Activated CD4-positive, alpha-beta T cell treated with anti-CD3 and anti-CD28 coated beads, Interleukin-2, Interleukin-6, amounts not matched to agents 100 ng/mL and 50 ng/mL, durations not matched to agents 16 hours and 8 hours (primary cell): ENCODE measurements at places on chromosomes 13 and 19.

GRCh38 chr19:10189616-10190015 is 5.1 kb downstream of the DNMT1 start:
- DNase-seq: peak; percentile 67

GRCh38 chr19:1807695-1808394 is 4.2 kb downstream of the ATP8B3 start:
- no peak for DNase-seq

DNA sequence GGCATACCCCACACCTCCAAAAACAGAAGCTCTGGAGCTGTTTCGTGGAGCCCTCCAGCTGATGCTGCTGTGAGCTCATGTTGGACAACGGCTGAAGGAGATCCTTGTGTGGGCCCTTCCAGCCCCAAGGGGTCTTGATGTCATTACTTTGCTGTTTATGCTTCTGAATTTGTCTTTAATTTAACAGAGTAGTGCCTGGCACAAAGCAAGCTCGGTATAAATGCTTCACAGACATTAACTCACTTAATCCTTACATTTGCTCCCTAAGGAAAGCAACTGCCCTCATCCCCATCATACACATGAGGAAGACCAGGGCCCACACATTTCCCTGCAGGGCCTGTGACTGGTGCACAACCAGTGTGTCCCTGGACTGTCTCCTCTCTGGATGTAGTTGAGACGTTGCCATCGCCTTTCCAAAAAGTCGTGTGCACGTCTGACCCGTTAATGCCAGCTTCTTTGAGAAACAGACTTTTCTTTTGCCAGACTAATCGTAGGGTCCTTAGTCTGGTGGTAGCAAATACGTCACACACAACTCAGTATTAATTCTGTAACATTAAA is 7.6 kb downstream of the COL4A1 start:
- no peak for DNase-seq

GRCh38 chr19:56671613-56671994 is at the start of gene ZNF835:
Gene ZNF835 (minus strand): TSS chr19:56671757. CDS start chr19:56665198, 6,559 bp downstream.
- peak; percentile 70 for DNase-seq

GRCh38 chr13:77521194-77521593 is 14.3 kb upstream of the SCEL start:
- DNase-seq: no peak

GRCh38 chr19:45476304-45476703 is 8.5 kb downstream of the FOSB start:
- no peak for DNase-seq

GRCh38 chr19:40420766-40421765 is 4.7 kb downstream of the SERTAD1 start:
- DNase-seq: peak; percentile 86

GRCh38 chr19:32287811-32288227 is 57.6 kb upstream of the ZNF507 start:
- peak; percentile 34 for DNase-seq

DNA sequence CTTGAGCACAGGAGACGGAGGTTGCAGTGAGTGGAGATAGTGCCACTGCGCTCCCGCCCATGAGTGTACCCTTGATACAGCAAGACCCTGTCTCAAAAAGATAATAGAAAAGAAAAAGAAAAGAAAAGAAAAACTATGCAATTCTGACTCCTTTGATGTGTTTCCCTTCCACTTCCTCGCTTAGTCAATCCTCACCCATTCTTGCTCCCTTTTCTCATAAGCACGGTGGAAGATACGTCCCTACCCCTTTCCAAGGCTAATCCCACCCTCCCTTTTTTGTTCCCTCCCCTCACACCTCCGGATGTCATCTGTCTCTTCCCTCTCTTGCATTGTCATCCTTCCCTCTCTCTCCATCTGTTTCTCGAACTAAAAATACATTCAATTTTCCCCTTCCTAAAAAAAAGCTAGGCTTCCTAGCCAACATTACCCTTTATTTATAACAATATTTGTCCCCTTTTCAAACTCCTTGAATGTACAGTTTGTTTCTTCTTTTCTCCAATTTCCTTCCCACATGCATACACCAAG is 40.5 kb upstream of the ITM2B start:
- DNase-seq: no peak

DNA sequence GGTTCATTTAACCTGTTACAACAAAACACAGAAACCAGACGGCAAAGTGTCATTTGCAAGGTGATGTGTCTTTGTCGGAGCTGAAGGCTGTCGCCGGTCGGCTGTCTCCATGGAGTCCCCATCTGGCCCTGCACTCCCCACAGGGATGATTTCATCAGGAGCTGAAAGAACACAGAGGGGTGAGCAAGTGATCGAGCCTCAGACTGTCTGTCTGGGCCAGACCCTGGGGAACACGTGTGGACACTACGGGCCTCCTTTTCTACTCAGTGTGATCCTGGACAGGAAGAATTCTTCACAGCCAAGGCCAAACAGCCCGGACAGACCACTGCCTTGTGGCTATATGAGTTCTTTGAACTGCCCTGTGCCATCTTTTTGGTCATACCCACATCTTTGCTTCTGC is 85.1 kb downstream of the RNASEH2B start:
- DNase-seq: no peak

GRCh38 chr13:93558637-93559036 is 332.0 kb downstream of the GPC6 start:
- no peak for DNase-seq

GRCh38 chr13:37560526-37560925 is 38.0 kb downstream of the POSTN start:
- DNase-seq: no peak

GRCh38 chr13:81051873-81052272 is 710.9 kb upstream of the SPRY2 start:
- DNase-seq: no peak

DNA sequence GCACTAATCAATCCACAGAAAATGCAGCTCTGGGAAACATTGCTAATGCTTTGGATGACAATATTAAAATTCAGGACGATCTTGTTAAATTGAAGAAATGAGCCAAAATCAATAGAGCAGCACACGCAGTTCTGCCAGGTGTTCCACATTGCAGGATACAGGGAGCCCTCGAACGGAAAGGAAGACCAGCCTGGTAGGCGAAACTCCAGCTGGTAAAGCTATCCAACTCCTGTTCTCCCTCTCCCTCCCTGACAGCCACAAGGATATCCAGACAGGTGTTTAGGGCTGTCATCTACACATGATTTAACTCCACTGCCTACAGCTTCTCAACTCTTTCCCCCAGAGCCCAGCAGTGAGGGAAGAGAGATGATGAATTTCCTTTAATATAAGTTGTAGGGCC is 67.7 kb downstream of the EPSTI1 start:
- no peak for DNase-seq

GRCh38 chr19:51712461-51713081 is 11.2 kb downstream of the HAS1 start:
- no peak for DNase-seq

- DNase-seq: peak; percentile 48
Observed at GRCh38 chr19:2097203-2097885, 629 bp downstream of the IZUMO4 start.

DNA sequence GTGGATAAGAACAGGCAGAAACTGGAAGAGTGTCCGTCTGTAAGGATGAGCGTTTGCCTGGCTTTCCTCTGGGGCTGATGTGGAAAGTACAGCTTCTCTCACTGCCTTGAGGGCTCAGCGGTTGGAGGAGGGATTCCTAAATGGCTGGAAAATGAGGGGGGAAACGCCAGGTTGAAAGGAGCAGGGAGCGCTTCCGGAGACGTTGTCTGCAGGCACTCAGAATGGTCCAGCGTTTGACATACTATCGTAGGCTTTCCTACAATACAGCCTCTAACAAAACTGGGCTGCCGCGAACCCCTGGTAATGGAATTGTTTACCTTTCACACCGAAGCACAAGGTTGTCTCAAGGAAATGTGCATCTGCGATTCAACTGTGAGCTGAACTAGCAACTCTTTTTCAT is 39.9 kb downstream of the MRPL57 start:
- DNase-seq: no peak

DNA sequence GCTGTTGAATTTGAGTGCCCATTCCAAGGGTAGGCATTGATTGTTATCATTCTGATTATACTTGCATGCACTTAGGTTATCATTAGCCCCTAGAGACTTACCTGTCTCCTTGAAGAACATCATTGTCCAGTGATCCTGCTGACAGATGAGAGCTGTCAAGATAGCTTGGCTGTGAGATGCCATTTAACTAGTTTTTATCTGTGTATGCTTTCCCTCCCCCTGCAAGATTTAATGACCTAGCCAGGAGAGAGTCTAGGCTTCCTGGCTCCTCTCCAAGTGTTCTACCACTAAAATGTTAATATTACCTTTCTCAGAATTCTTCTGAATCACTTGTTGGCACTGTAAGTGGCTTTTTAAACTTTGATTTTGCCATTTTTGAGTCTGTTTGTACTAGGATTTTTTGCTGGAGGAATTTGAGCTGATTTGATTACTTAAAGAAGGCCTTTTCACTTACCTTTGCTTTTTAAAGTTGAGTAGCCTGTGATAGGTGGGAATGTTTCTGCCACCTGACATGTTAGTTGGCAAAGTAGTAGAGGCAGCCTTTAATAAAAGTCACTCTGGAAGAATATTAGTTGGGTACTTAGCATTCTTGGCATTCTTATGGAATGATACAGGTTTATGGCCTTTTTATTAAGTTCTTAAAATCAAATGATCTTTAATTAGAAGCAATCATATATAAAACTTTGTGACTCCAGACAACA is 41.1 kb downstream of the ARHGAP35 start:
- DNase-seq: no peak

DNA sequence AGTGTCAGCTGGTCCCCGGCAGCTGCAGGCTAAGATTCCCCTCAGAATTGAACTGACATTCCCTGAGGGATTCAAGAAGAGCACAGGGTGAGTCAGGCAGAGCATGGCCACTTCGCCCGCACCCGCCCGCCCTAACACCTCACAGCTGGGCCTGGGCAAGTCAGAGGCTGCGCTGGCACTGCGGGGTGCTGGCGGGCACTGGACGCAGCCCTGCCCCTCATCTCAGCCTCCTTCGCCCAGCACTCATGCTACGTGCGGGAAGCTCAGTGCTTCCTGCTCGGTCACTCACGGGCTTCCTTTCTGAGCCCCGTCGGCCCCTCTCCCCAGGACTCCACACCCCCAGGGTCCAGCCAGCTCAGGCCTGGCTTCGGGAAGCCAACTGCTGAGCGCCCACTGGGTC is 56.9 kb downstream of the MLLT1 start:
- DNase-seq: no peak
